Esophagus muscularis mucosa (tissue), 4 donors: ENCODE measurements at places on chromosomes 4 and X. TPM values are rescaled to one million over a fixed set of nuclear protein-coding genes. Genes with fewer than 3 reads are reported as not detected.

DNA sequence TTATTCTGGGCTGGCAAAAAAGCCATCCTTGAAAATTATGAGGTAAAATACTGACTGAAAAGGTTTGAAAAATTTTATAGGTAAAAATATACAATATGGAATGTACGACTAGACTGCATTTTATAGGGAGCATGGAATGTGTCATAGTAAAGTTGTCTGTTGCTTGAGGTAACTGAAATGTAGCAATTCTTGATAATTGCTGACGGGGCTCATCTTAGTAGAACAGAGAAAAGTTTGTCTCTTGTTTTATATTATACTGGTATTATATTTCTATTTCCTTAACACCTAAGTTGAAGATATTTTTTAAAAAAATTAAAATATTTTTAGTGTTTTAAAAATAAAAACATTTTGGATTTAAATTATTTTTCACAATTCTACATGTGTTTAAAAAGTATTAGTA lies 11.0 kb downstream of the GRIA2 start:
- H3K36me3 ChIP-seq, result no peaks in the 10 kb centered on the region
- H3K27me3 ChIP-seq, result no peaks in the 10 kb centered on the region
- H3K4me1 ChIP-seq, result no peaks in the 10 kb centered on the region
- DNase-seq, result no peak

- no peaks in the 10 kb centered on the region for H3K36me3 ChIP-seq
- peaks cover 10% of the 10 kb centered on the region for H3K4me1 ChIP-seq
- no peaks in the 10 kb centered on the region for H3K27me3 ChIP-seq
- H3K27ac ChIP-seq, result no peak overlapping the region
- DNase-seq, result no peak
These were observed 842.2 kb downstream of the STIM2 start for GRCh38 chr4:27702730-27703431.

DNA sequence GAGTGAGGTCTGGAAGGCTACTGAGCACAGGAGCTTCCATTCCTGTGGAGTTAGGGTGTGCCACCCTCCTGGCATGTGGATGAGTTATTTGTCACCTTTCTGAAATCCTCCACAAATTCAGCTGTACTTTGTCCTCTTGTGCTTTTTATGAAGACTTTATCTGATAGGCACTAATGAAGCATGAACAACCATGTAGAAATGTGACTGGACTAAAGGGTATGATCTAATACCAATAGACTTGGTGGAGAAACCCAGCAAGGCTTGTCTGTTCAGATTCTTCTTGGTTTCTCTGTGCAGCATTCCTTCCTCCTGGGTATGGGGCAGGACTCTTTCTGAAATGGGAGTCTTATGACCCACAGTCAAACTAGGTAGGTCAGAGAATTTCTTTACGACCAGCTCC lies 9.6 kb downstream of the NBDY start:
- H3K27me3 ChIP-seq, result no peaks in the 10 kb centered on the region
- no peak overlapping the region for H3K27ac ChIP-seq
- H3K4me3 ChIP-seq, result no peak overlapping the region
- H3K4me1 ChIP-seq, result no peaks in the 10 kb centered on the region

GRCh38 chr4:25915353-25915705 lies 1.3 kb downstream of the SMIM20 start:
- H3K4me1 ChIP-seq, result peaks cover 21% of the 10 kb centered on the region
- peak overlapping the region; percentile 85 for H3K27ac ChIP-seq
- H3K27me3 ChIP-seq, result no peaks in the 10 kb centered on the region
- DNase-seq, result no peak
- H3K36me3 ChIP-seq, result no peaks in the 10 kb centered on the region

The COX7B2 gene
- not detected for total RNA-seq

- peak overlapping the region; percentile 23 for H3K4me3 ChIP-seq
- DNase-seq, result no peak
- no peaks in the 10 kb centered on the region for H3K4me1 ChIP-seq
- no peaks in the 10 kb centered on the region for H3K36me3 ChIP-seq
- no peaks in the 10 kb centered on the region for H3K27me3 ChIP-seq
- peak overlapping the region; percentile 43 for H3K27ac ChIP-seq
These were observed 77.6 kb upstream of the PCDH18 start for GRCh38 chr4:137609718-137610430.

The FANCB gene
- total RNA-seq, result 0.83 TPM

The PLXNB3 gene
- total RNA-seq, result 18.7 TPM

GRCh38 chrX:31366041-31366440 lies 294.2 kb upstream of the FTHL17 start:
- DNase-seq, result no peak
- no peaks in the 10 kb centered on the region for H3K27me3 ChIP-seq
- no peaks in the 10 kb centered on the region for H3K4me1 ChIP-seq
- no peaks in the 10 kb centered on the region for H3K36me3 ChIP-seq
- H3K4me3 ChIP-seq, result no peak overlapping the region
- no peak overlapping the region for H3K27ac ChIP-seq

The SHROOM3 gene
- total RNA-seq, result 101 TPM
